NT2/D1 (cell line): ENCODE measurements at places on chromosomes 5 and 9.

- DNase-seq = no peak
Observed at GRCh38 chr5:1239505-1240251, 14.5 kb downstream of the SLC6A18 start.

DNA sequence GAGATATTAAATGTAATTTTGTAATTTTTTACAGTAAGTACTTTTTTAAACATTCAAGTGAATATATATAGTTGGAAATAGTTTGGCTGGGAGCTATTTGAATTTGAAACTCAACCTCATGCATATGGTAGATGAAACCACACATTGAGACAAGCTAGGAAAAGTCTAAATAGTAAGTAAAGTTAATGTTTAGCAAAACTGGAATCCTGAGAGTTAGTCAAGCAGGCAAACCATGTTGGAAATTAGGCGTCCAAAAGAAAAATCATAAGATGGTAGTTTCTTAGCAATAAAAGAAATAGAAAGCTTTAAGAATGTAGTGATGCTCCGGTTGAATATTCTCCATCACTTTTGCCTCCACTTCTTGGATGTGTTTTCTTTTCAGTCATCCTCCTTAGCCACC, 657.1 kb upstream of the CDH10 start:
- DNase-seq = no peak

DNA sequence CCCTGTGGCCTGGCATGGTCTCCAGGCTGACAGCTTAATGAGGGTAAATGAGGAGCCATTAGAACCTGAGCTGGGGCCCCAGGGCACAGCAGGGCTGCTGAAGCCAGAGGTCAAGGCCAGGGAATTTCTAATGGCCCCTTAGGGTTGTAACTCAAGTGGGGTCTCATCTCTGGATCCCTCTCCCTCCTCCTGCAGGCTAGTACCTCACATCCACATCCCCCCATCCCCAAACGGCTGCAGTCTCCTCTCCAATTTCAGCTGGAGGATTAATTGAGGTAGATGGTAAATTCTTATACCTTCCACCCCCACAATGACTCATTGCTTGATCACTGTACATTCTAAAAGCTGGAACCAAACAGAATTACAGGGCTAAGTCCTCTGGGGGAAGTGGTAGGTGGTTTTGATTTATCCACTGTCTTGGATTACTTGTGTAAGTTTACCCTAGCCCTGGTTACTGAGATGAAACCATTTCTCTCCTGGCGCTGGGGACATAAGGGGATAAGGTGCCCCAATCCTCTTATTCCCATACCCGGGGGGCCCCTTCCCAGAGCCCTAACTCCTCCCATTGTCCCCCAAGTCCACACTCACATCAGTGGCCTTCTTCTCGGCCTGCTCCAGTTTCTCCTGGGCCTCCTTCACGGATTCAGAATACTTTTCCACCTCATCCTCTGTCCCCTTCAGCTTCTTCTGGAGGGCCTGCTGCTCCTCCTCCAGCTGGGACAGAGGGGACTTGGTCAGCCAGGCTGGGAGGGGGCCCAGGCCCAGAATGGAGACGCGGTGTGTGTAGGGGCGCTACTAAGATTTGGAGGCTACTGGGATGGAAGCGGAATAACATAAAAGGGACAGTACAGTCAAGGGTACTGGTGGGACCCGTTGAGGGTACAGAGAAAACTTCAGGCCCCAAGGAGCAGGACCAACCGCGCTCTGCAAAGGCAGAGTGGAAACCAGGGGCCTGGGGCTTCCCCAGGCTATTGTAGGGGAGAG, 875 bp downstream of the TPM2 start:
- DNase-seq = no peak

- DNase-seq = no peak
Observed at GRCh38 chr5:359301-359897, 37.9 kb downstream of the AHRR start.

GRCh38 chr9:132733260-132733815, 63.1 kb downstream of the GTF3C4 start:
- no peak for DNase-seq
